Stimulated activated naive CD4-positive, alpha-beta T cell (primary cell): ENCODE measurements at places on chromosomes 4 and X.

DNA sequence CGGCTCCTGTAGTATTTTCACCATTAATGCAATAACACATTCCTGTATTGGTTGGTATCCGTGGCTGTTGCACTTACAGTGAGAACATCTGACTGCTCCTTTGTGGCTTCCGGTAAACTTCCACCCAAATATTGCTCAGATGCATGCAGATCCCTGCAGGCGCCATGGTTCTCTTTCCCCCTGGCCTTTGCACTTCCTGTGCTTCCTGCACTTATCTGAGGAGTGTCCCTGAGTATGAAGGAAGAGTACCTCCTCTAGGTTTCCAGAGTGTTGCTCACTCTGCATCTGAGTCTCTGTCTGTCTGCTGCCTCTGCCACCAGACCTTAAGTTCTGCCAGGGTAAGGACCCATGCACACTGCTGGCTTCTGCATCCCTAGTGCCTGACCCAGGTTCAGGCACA lies 117.2 kb upstream of the SLC34A2 start:
- no peak for DNase-seq

DNA sequence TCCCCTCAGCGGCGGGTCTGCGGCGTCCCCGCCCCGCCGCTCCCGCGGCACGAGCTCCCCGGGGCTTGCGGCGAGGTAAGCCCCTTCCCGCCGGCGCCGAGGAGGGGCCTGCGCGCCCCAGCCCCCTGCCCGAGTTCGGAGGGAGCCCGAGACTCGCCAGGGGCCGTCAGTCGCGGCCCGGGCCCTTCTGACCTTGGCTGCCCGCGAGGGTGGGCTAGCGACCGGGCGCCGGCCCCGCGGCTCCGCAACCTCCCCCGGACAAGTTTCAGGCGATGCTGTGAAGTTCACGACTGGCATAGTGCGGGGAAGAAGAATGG lies 554 bp downstream of the CDKL5 start:
- no peak for DNase-seq

DNA sequence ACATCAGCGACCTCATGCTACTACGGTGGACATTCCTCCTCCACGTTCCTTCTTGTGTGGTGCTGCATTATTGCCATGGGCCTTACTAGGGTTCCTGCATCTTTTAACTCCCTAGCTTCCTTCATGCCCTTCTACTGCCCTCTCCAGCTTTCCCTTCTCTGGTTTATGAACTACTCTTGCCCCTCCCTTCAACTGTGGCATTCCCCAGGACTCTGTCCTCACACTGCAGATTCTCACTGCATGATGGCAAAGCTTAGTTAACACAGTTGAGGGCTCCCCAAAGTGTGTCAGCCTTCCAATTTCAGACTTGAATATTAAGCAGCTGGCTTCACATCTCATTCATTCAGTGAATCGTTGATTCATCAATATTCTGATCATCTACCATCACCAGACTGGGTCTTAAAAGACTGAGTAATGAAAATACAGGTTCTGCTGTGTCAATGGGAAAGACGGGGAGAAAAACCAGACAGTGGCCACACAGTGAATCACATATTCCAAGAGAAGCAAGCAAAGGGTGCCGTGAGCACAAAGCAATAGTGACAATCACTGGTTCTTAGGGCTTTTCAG lies 53.0 kb downstream of the ZFX start:
- no peak for DNase-seq

DNA sequence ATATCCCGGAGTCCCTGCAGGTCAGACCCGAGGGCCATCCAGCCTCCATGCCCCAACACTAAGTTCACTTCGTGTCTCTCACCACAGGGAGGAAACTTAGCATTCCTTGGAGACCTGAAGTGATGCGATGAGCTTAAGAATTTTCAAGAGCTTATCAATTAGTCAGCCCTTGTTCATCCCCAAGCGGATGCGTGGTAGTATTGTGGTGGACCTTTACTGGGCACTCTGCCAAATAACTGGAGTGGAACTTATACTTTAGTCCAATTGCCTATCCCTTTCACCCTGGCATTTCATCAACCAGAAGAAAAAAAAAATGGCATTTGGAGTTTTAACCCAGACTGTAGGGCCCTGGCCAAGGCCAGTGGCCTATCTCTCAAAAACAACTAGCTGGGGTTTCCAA lies 137.1 kb downstream of the RELL1 start:
- no peak for DNase-seq

DNA sequence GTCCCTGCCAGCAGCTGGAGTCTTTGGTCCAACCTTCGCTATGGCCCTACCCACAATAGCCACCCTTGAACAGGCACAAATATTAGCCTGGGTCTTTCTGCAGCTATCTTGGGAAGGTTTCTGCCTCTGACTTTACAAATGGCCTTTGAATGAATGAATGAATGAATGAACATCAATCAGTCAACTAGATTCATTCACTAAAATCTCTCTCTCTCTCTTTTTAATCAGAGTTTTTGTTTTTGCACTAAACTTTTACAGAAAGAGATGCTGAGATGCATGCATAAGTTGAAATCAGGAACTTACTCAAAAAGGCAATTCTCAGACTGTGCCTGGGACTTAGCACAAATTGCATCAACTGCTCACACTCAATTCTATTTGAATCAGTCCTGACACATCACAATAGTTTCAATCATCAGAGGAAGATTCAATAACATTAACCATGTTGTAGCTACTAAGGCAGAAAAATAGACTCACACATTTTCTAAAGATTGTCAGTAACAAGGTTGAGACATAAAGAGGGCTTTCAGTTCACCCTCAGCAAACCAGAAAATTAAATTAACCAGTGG lies 55.0 kb downstream of the ANXA3 start:
- no peak for DNase-seq

DNA sequence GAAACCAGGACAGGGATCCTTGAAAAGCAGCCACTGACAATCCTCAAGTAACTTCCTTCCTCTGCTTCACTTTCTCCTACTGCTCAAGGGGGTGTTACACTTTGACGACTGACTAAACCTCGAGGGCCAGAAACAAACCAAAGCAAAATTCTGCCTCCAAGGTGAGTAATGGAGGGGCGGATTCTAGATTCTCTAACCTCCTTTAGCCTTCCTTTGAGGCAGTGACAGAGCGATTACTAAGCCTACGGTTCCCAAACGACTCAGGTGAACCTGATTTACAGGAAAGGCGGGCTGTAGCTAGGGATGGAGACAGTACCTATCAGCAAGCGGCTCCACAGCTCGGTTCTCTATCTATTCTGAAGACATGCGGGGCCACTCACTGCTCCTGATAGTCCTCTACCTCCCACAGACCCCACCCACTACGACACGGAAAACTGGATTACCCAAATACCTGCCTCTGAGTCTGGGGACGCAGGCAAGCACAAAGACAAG lies 487 bp downstream of the TBCK start:
- DNase-seq: no peak

- no peak for DNase-seq
Measured at GRCh38 chrX:39638526-39638925, 459.2 kb downstream of the BCOR start.

GRCh38 chr4:1771555-1772305 lies 21.4 kb upstream of the FGFR3 start:
- DNase-seq: no peak

GRCh38 chr4:14920237-14920636 lies 82.0 kb upstream of the CPEB2 start:
- DNase-seq: no peak

DNA sequence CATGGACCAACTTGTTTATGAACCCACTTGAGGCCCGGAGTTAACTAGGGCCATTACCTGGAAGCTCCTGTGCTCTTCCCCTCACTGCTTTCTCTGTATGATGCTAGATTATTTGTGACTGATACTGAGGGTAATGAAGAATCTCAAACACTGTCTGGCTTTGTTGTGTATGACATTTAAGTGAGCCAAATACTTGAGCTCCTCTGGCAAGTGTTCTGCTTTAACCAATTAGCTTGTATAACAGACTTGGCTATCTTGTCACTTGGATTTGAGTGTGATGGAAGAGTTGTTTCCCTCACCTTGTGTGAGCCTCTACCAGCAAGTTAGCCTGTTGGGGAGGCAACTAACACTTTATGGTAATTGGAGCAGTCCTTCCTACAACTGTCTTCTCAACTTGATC lies 42.7 kb downstream of the CCNG2 start:
- DNase-seq: no peak

DNA sequence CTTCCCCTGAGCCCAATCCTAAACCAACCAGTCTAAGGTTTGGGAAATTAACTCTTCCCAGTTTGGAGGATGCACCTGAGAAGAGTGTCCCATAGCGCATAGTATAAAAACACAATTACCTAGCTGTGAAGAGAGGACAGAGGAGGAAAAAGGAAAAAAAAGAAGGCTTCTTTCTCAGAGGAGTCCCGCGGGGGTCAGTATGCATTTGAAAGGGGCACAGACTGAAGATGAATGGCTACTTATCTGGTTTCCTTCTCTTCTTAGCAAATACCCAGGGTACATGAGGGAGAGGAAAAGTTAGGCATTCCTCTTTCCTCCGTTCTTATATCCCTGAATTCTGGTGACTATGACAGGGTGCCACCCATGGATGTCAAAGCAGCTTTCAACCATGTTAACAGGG lies 96.9 kb downstream of the TMEM47 start:
- no peak for DNase-seq

DNA sequence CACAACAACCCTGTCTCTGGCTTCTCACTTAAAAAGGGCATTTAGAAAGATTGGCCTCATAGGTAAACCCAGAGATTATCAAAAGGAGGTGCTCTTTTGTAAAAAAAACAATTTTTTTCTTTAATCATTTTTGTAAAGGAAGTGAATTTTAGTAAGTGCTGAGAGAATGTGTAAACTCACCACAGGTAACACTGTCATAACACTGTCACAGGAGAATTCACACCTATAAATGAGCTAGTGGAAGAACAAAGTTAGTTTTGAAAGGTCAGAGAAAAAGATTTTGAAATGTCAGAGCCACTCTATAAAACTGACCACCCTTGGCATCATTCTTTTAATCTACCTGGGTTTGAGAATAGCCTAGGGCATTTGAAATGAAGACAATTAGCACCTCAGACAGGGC lies 3.3 kb upstream of the SH2D1A start:
- DNase-seq: no peak

GRCh38 chrX:1749499-1749898 lies 134.6 kb downstream of the ASMT start:
- DNase-seq: no peak

GRCh38 chrX:129875669-129876068 lies 30.3 kb upstream of the UTP14A start:
- no peak for DNase-seq

DNA sequence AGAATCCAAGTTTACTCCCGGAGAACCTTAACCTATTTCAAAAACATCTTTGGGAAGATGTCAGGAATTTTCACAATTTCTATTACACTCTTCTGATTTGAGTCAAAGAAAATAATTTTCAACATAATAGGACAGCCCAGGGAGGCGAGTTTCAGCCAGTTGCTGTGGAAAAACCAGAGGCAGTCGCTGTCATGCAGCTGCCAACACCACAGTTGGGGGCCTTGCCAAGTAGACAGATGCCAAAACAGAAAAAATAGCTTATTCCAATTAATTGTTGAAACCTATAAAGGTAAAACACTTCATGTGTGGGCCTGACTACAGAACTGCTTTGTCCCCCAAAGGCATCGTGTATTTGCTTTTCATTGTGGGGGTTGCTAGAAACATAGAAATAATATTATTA lies 225.8 kb downstream of the DMD start:
- DNase-seq: no peak

DNA sequence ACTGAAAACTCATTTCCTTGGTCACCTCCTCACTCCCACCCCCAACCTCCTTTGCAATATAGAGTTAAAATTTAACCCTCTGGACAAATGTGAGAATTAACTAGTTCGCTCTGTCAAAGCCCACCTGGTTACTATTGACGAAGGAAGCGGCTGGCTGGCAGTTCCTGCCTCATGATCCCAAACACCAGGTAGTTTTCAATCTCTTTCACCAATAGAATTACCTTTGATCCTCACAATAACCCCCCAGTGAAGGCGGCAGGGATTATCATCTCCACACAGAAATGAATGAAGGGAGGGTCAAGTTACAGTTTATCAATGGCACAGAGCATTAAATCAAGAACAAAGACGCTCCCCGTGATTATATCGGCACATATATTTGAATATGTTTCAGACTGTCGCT lies 65.7 kb upstream of the TTC29 start:
- DNase-seq: no peak

GRCh38 chr4:170030121-170030520 lies 3.9 kb upstream of the MFAP3L start:
- no peak for DNase-seq

GRCh38 chrX:148904421-148905111 lies 404.1 kb downstream of the AFF2 start:
- no peak for DNase-seq

DNA sequence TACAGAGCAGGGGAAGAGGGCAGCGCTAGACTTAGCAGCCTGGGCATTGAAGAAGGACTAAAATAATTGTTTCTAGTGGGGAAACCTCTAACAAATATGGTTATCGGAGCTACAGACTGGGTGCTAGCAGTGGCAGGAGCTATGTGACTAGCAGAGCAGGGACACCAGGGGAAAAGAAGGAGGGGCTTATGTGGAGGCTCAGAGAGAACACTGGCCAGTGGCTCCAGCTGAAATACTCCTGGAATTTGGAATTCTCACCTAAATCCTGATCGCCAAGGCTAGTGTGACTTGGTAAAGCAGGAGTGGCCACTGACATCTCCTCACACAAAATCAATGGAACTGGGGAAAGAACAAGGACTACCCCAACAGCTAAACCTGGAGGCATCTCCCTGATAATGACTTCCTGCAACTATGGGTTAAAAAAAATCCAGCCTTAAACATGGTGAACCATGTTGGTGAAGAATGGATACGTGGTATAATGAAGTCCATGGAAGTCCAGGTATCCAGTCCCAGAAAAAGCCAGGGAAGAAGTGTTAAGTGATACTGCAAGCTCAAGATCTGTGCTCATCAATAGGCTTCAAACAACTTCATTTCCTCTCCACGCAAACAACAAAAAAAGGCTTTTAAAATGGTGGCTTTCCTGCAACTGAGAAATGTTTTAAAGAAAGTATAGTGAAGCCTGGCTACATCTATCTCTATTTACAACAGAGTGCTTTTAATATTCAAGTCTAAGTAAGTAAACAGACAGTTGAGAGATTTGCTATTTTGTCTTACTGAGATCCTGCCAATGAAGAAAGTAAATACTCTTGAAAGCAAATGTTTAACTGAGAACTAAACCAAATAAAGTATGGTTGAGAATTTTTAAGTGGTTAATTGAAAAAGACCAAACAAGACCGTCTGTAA lies 1.8 kb downstream of the TAPT1 start:
- DNase-seq: no peak

DNA sequence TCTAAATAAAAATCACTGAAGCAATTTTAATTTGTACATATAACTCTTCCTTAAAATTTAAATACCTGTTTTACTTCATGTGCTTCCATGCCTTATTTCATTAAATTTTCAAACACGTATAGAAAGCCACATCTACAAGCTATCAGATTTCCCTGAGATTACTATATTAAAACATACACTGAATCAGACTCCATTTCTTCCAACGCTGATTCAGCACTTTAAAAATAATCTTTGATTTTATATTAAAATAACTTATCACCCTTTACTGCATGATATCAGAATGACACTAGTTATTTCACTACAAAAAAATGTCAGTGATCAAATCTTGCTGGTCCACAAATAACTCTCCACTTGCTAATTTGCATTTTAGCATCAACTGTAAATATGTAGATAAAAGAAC lies 550.8 kb downstream of the IL1RAPL1 start:
- DNase-seq: no peak
